CD4-positive, alpha-beta T cell treated with Interleukin-6 for 4 hours (primary cell): ENCODE measurements at places on chromosomes 4 and X.

DNA sequence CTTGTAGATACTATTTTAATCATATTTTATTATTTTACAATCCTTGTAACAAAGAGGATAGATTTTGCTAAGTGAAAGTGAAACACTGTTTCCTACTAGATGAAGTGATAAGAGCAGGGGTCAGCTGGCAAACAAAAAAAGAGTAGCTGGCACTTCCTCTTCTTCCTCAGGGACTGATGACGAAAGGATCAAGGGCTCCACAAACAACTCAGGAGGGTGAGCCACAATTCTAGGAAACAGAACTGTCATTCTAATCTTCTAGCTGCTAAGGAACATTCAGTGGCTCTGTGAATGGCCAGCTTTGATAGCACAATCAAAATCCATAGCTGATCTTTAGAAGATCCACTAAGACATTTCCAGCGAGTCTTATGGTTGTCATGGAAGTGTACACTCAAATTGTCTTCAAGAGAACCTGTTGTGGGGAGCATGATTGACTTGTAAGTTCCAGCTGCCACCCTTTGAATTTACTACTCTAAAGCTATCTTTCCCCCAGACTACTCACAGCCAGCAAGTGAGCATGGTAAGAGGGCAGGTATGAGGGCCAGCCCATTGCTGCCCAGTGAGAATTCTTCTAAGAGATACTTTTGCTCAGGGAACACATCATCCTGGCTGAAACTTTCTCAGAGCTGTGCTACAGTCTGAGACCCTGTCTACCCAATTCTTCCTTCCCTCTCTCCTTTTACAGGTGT lies 275.7 kb upstream of the RASGEF1B start:
- DNase-seq: no peak

GRCh38 chr4:89249313-89249712 lies 58.3 kb downstream of the GPRIN3 start:
- DNase-seq: no peak

- DNase-seq: no peak
Measured at GRCh38 chr4:152357206-152357605, 178.7 kb downstream of the FBXW7 start.

DNA sequence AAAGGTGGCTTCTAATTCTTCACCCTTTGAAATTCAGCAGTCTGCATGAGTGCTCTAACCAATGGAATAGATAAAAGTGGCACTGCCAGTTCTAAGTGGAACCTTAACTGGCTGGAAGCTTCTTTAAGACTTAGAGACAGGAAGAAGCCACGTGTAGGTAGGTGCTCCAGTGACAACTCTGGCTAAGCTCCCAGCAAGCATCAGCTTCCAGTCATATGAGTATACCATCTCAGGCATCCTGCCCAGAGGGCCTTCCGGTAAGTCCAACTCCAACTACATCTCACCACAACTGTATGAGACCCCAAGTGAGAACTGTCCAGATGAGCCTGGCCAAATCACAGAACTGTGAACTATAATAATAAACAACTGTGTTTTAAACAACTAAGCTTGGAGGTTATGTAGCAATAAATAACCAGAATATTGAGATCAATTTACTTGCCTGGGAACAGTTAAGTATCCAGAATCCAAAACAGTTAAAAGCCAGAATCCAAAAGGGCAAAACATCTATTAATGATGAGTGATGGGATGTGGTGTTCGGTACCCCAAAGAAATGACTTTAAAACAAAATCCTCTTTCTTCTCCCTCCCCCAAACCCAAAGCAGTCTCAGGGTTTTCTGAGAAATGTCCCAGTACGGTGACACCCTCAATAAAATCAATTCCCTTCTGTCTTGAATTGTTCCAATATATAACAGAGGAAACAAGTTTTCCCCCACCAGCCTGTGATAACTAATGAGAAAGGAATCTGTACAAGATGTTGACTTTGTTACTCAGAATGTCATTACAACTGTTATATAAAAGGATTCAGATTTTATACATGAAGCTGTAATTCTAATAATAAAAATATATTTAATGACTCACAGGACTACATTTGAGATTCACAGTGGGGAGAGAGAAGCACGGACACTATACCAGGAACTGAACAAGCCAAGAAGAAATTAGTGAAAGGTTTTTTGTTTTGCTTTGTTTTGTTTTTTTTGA lies 4.2 kb downstream of the TSPAN5 start:
- DNase-seq: no peak

GRCh38 chr4:158193171-158193749 lies 17.0 kb upstream of the TMEM144 start:
- no peak for DNase-seq

DNA sequence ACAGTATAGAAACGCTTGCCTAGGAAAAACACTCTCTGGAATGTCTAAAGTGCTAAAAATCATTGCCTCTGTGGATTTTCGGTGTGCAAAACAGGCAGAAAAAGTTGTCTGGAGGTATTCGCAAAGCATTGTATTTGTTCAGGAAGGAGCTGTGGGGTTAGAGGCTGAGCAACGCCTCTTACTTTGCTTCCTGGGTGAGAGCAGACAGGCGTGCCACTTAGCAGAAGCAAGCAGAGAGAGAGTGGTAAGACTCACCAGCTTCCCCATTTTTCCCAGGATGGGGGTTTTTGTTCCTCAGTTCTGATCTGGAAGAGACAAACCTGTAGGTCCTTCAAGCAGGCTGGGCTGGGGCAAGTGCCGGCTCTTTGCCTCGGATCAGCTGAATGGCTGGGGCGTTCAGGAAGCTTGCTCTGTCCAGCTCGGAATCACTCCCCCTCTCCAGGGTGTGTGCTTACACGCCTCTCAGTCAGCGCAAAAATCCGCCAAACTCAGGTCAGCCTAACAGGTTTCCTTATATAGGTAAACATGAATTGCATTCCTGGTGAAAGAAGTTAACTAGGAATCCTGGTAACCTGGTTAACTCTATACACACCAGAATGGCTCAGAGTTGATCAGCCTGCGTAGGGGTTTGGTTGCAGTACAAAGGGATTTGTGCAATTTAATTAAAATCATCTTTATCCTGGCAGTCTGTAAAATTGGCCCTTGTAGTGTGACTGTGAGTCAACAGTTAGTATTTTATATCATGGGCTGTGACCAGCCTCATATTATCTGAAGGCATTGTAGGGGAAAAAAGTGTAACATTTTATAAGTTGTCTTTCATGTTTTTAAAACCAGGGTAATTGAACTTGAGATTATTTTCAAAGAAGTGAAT lies 213.1 kb upstream of the MID1 start:
- DNase-seq: no peak

- no peak for DNase-seq
Measured at GRCh38 chr4:28317221-28317620, 1456.6 kb downstream of the STIM2 start.

GRCh38 chrX:9805956-9806355 lies 19.7 kb downstream of the SHROOM2 start:
- no peak for DNase-seq
